Mammary microvascular endothelial cell (primary cell): ENCODE measurements at places on chromosomes 11 and 22. TPM values are rescaled to one million over a fixed set of nuclear protein-coding genes. Genes with fewer than 3 reads are reported as not detected.

Gene SLC22A12
- total RNA-seq: not detected in 2 replicates

Gene MGAT3
- not detected in 2 replicates for total RNA-seq

Gene NPAS4
- not detected in 2 replicates for total RNA-seq

Gene OR6T1
- not detected in 2 replicates for total RNA-seq

Gene TMPRSS5
- total RNA-seq: 0.10 TPM in 1 of 2 replicates, not detected in the other

Gene CCDC73
- not detected in 2 replicates for total RNA-seq

Gene KCNK4
- not detected in 2 replicates for total RNA-seq

Gene OR5D16
- total RNA-seq: not detected in 2 replicates

Gene OR5B21
- not detected in 2 replicates for total RNA-seq

Gene MMP11
- 4.1 and 5.2 TPM in 2 replicates for total RNA-seq

Gene DTX4
- total RNA-seq: 0.40 and 1.1 TPM in 2 replicates

Gene GDPD4
- total RNA-seq: not detected in 2 replicates

Gene ANO5
- total RNA-seq: 0.05 and 0.13 TPM in 2 replicates

Gene BTBD10
- total RNA-seq: 77.2 and 78.1 TPM in 2 replicates

Gene MMP8
- not detected in 2 replicates for total RNA-seq

Gene TRIM34
- total RNA-seq: 10.8 and 14.0 TPM in 2 replicates

Gene TMEM138
- 20.5 and 35.2 TPM in 2 replicates for total RNA-seq

Gene MYOD1
- total RNA-seq: not detected in 2 replicates

Gene FDX1
- total RNA-seq: 11.5 and 15.9 TPM in 2 replicates

Gene KCNA4
- not detected in 2 replicates for total RNA-seq

Gene ASRGL1
- total RNA-seq: 24.5 and 40.0 TPM in 2 replicates

Gene CD82
- 11.1 and 14.0 TPM in 2 replicates for total RNA-seq

Gene DGCR6
- 0.10 and 0.27 TPM in 2 replicates for total RNA-seq

Gene DNAJC4
- total RNA-seq: 6.5 and 9.0 TPM in 2 replicates

Gene DNAJB13
- 0.15 TPM in 1 of 2 replicates, not detected in the other for total RNA-seq

Gene CCDC87
- total RNA-seq: 0.05 TPM in 1 of 2 replicates, not detected in the other

Gene IGLL1
- not detected in 2 replicates for total RNA-seq

Gene FADS3
- 259 and 318 TPM in 2 replicates for total RNA-seq

Gene SHISAL1
- total RNA-seq: 0.05 TPM in 1 of 2 replicates, not detected in the other

Gene CCDC179
- total RNA-seq: not detected in 2 replicates

Gene CSNK2A3
- 1.2 and 1.5 TPM in 2 replicates for total RNA-seq

Gene CHRM1
- total RNA-seq: 0.07 TPM in 1 of 2 replicates, not detected in the other

Gene PTGDR2
- not detected in 2 replicates for total RNA-seq

Gene TRIM68
- 7.4 and 12.7 TPM in 2 replicates for total RNA-seq

Gene DBX1
- total RNA-seq: not detected in 2 replicates

Gene C11orf52
- total RNA-seq: 0.49 and 0.80 TPM in 2 replicates

Gene PNPLA3
- total RNA-seq: 0.25 and 0.40 TPM in 2 replicates

Gene CDHR5
- total RNA-seq: not detected in 2 replicates

Gene AQP11
- total RNA-seq: 0.20 and 0.33 TPM in 2 replicates

Gene SCO2
- 3.7 and 13.6 TPM in 2 replicates for total RNA-seq

Gene POU2F3
- 0.10 TPM in 1 of 2 replicates, not detected in the other for total RNA-seq

Gene CBLIF
- not detected in 2 replicates for total RNA-seq

Gene RIMBP3B
- not detected in 2 replicates for total RNA-seq

Gene MEI1
- 0.54 and 2.2 TPM in 2 replicates for total RNA-seq

Gene MRGPRX4
- total RNA-seq: not detected in 2 replicates

Gene SLC22A9
- not detected in 2 replicates for total RNA-seq

Gene HTR3A
- not detected in 2 replicates for total RNA-seq

Gene SYT9
- total RNA-seq: 0.30 TPM in 1 of 2 replicates, not detected in the other
